Thoracic aorta (tissue), 2 donors: ENCODE measurements at places on chromosomes 2 and 18. TPM values are rescaled to one million over a fixed set of nuclear protein-coding genes. Genes with fewer than 3 reads are reported as not detected.

The C2orf66 gene
- not detected for total RNA-seq

The MC5R gene
- total RNA-seq: not detected

The ACMSD gene
- total RNA-seq: not detected

The FAM161A gene
- 13.8 TPM for total RNA-seq

The ARPC2 gene
- 378 TPM for total RNA-seq
